Dermis lymphatic vessel endothelial cell (primary cell): ENCODE measurements at places on chromosomes 4 and X. TPM values are rescaled to one million over a fixed set of nuclear protein-coding genes. Genes with fewer than 3 reads are reported as not detected.

Gene PAGE2B
- total RNA-seq: not detected in 2 replicates

Gene CXCL6
- total RNA-seq: under 0.01 TPM in 1 of 2 replicates, not detected in the other

Gene ITM2A
- 37.4 and 79.4 TPM in 2 replicates for total RNA-seq

Gene DCAF8L2
- total RNA-seq: not detected in 2 replicates
